Right lobe of liver (tissue), 6 donors: ENCODE measurements at places on chromosomes 3 and 15.
A peak's percentile ranks its signal among the peaks of the same experiment; 100 is the strongest.

- no peak for DNase-seq
These were observed 62.0 kb downstream of the MSL2 start for GRCh38 chr3:136134091-136134490.

DNA sequence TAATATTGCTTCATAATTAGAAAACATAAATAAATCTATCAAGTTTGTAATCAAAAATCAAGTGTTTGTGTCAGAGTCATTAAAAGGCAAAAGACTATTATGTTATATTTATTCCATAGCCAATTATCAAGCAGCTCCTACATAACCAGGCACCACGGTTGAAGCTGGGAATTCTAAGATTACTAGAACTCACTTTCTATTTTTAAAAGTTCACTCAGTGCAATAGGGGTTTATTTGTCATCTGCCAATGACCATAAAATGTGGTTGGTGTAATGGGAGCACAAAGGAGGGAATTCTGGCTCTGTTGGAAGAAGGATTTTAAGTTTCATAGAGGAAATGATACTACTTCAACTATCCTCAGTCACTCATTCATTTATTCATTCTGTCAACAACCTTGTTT, 57.7 kb downstream of the TRIM69 start:
- DNase-seq, result no peak

GRCh38 chr3:114856835-114857234, 290.3 kb downstream of the ZBTB20 start:
- no peak for DNase-seq

DNA sequence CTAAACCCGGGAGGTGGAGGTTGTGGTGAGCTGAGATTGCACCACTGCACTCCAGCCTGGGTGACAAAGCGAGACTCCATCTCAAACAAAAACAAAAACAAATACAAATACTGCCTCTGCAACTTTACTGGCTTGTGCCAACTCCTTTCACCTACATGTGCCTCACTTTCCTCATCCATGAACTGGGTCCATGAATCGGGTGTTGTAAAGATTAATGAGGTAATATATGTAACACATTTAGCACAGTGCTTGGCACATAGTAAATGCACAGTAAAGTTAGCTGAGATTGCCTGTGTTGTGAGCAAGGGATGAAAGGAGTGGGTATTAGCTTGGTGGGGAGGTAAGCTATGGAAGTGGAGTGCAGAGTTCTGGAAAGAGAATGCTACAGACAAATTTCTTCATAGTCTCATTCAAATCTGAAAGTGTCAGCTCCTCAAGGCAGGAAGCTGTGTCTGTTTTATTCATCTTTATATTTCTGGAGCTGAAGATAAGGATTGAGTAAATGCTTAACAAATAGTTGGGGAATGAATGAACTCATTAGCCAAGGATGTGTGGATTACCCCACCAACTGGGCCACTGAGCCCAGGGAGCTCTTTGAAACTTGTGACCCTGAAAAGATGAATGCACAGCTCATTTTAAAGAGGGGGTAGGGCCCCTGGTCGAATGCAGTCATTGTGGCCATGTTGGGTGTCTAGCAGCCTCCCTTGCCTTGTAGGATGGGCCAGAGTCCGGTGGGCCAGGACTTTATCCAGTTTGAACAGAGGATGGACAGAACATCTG, 7.7 kb upstream of the CDCP1 start:
- no peak for DNase-seq

DNA sequence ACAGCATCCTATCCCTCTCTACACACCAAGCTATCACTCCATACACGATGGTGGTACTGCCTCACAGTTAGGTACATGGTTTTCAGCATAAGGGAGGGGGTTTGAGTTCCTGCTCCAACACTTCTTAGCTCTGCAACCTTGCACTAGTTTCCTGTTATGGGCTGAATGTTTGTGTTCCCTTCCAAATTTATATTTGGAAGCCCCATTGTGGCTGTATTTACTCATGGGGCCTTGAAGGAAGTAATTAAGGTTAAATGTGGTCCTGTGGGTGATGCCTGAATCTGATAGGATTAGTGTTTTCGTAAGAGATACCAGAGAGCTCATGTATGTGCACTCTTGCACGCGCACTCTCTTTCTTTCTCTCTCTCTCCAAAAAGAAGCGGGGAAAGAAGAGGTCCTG, 259.4 kb downstream of the RORA start:
- DNase-seq, result no peak

- no peak for DNase-seq
These were observed 376.2 kb downstream of the EDEM1 start for GRCh38 chr3:5563537-5564277.

GRCh38 chr3:157174290-157174648, 14.3 kb upstream of the CCNL1 start:
- no peak for DNase-seq

DNA sequence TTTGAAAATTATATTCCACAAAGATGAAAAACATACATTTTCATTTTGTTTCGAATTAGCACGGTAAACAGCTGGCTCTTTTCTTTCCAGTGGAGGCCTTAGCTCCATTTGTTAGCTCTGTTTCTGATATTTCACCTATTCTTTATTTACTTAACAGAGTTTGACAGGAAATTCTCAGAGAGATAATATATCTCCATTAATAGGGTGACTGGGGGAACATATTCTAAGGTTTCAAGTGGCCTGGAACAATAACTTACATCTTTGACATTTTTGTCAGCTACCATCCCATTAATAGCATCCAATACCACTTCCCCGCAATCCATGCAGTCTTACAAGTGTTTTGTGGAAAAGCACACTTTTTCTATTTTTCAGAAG, 577.6 kb upstream of the MDFIC2 start:
- DNase-seq, result no peak

- DNase-seq, result no peak
These were observed 47.8 kb downstream of the ATP13A4 start for GRCh38 chr3:193506921-193507320.

- DNase-seq, result no peak
These were observed 63.4 kb downstream of the ERC2 start for GRCh38 chr3:56404884-56405283.

- DNase-seq, result no peak
These were observed 7.6 kb downstream of the OR5K4 start for GRCh38 chr3:98361289-98361688.

DNA sequence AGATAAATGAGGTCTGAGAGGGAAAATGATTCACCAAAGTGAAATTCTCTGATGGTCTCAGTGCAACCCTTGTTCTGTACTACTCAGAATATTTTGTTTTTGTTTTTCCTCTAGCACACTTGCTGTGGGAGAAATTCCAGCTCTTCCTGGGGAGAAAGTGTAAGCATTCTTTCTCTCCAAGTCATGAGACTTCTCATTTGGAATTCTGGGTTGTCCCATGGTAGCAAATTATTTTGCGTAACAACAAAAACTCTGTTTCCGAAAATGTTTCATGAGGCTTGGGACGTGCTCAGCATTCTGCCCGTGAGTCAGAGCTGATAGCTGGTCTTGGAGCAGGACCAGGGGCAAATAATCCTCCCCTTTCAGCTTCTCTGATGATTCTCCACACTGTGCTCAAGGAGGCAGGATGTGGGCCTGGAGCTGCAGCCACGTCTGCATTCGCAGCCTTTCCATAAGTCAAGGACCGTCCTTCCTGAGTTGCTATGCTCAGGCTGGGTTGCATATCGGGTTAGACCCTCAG, 70.3 kb downstream of the SENP2 start:
- no peak for DNase-seq

DNA sequence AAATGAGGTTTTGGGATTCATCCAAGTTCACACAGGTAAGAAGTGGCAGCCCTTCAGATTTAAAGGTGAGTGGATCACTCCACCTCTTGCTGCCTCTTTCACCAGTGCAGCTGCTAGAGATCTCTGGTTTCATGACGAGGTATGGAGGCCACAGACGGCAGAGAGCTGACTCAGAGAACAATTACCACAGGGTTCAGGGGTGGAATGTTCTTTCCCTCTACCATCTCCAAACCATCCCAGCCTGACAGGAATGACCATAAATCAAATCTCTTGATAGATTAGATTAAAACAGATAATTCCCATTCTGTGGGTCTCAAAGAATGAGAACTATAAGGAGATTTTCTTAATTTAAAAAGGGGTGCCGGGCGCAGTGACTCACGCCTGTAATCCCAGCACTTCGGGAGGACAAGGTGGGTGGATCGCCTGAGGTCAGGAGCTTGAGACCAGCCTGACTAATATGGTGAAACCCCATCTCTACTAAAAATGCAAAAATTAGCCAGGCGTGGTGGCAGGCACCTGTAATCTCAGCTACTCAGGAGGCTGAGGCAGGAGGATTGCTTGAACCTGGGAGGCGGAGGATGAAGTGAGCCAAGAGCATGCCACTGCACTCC, 174.2 kb upstream of the ATP11B start:
- DNase-seq, result no peak

- peak; percentile 89 for DNase-seq
These were observed 5.5 kb downstream of the BMF start for GRCh38 chr15:40102897-40103858.

GRCh38 chr3:140216249-140216648, 281.3 kb downstream of the CLSTN2 start:
- DNase-seq, result no peak

DNA sequence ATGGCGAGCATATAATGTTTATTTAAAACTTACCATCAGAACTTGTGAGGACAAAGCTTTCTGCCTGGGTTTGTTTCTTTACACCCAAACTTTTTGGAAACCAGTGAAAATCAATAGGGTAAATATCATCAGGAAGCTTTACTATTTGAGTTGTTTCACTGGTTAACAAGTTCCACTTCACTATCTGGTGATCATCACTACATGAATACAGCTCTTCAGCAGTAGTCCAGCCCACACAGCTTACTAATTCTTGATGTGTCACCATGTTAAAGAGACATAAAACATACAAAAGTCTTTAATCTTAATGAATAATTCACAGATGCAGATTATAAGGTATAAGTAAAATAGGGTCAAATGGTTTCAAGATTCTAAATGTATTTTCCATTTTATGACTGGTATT, 17.6 kb downstream of the IFT80 start:
- DNase-seq, result no peak

GRCh38 chr15:75835990-75836958, 7.0 kb upstream of the UBE2Q2 start:
- DNase-seq, result no peak

DNA sequence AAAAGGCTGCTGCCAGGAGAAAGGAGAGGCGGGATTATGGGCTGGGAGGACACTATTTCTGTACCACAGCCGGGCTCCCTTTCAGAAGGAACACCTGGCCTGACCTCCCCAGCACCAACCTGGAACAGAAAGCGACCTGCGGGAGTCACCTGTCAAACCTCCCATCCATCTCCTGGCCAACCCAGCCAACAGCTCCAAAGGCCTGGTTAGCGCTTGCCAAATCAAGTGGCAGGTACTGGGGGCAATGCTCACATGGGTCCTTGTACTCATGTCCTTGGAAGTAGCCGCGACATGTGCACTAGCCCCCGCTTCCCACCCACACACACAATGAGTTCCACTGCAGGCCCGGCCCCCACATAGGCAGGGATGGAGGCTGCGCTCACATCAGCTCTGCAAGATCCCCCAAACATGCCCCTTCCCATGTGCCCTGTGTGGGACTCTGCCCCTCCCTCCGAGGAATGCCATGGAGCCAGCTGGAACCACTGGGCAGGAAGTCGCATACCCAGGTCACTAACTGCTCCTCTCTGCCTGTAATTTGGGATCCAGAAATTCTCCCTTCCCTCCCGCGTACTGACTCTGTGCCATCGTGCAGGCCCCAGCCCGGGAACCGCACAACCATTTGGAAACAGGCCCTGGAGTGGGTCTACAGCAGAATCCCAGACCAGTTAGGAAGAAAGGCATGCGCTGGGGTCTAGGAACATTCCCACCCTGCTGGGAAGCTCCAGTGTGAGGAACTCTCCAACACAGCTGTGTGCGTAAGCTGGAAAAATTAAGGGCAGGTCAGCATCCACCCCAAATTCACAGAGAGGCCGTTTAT, 98.9 kb downstream of the LRIG1 start:
- DNase-seq, result no peak

GRCh38 chr3:23810343-23811184, 4.8 kb downstream of the UBE2E1 start:
- peak; percentile 64 for DNase-seq

GRCh38 chr3:189071446-189071845, 100.3 kb upstream of the TPRG1 start:
- no peak for DNase-seq

- DNase-seq, result no peak
These were observed 135.4 kb downstream of the RAB11A start for GRCh38 chr15:66004618-66005262.

DNA sequence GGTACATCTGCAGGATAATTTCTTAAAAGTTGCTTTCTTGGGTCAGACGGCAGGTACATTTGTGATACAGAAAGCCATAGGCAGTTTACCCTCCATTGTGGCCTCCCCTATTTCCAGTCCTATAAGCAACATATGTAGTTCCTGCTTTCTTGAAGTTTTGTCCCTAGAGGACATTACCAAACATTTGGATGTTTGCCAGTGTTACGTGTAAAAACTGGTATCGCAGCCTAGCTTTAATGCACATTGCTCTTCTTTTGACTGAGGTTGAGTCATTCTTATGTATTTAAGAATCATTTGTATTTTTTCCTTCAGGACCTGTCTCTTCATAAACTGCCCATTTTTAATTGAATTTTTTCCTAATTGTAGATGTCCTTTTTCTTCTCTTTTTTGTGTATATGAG, 114.3 kb downstream of the DIPK2A start:
- DNase-seq, result no peak

DNA sequence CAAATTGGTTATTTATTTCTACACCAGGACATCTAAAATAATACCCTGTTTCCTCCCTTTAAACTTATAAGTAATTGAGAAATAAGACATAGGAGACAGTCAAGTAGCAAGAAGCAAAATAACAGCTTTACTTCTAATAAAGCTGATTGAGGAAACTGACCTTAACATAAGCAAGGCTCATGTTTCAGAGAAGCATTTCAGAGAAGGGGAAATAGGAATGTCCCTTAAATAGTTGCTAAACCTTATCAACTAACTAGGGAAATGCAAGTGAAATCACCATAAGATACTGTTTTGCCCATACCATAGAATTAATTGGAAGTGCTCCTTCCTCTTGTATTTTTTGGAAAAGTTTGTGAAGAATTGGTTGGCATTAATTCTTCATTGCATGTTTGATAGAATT, 84.9 kb downstream of the B3GALNT1 start:
- no peak for DNase-seq

GRCh38 chr3:138809500-138810256, 25.1 kb downstream of the PIK3CB start:
- DNase-seq, result no peak

DNA sequence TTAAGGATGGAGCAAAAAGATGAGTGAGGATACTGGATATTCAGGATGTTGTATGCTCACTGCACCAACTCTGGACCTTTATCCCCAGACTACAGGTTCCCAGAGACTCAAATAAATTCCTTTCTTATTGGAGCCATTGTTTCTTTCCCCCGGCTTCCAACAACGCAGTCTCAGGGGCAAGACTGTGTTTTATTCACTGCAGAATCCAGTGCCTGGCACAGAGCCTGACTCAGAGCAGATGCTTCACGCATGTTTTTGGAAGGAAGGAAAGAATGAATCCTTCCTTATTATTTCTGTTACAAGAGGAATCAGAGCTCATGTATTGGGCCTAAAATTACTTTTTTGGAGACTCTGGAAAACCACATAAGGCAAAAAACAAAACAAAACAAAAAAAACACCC, 96.0 kb upstream of the VGLL4 start:
- DNase-seq, result no peak
